ENCODE measurements at places on chromosomes 7 and 10.

GRCh38 chr7:111535142-111535870, 27.0 kb downstream of the IMMP2L start:
- no peak for DNase-seq

- DNase-seq: no peak
These were observed 105.6 kb upstream of the COL1A2 start for GRCh38 chr7:94289071-94289470.

DNA sequence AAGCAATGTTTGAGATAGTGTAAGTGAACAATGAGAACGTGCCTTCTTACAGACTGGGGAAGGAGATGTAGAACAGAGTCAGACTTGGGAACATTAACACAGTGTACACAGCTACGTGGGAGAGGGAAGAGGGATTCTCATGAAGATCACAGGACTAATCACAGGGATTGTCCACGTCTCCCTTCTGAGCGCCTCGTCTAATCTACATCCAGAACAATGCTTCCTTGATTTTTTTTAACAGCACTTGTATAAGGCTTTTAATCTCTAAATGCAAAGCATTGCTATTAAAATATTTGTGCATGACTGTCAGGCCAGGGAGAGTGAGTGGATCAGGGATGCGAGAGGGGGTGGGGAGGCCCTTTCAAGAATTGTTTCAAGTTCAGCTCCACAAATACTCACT, 62.7 kb downstream of the MET start:
- no peak for DNase-seq

DNA sequence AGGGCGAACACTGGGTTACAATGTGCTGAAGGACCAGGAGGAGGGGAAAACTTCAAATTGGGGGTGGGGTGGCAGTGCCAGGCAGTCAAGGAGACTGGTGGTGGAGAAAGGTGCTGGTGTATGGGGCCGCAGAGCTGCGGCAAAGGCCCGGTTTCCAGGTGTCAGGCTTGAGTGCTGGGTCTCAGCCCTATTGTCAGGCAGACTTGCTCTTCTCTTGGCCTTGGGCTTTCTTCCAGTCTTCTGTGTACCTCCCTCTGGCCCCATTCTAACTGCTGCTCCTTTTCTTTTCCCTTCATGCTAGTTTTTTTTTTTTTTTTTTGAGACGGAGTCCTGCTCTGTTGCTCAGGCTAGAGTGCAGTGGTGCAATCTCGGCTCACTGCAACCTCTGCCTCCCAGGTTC, 51.0 kb downstream of the POLR3A start:
- no peak for DNase-seq

DNA sequence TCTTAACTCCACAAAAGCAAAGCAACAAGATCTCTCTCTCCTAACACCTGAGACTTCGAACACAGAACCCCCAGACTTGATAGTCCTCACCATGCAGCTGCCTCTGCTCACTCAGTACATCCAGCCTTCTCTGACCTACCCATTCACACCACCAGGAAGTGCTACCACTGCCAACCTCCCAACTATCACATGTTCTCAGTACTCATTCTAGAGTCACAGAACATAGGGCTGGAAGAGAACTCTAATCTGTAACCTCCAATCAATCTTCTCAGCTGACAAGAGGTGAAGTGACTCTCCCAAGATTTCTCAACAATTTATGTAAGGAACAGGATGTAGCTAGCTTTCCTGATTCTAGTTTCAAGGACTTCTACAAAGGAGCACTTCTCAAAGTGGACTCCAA, 3.8 kb downstream of the NUDCD3 start:
- DNase-seq: no peak

- no peak for DNase-seq
These were observed 41.3 kb downstream of the PDLIM1 start for GRCh38 chr10:95249467-95249866.

DNA sequence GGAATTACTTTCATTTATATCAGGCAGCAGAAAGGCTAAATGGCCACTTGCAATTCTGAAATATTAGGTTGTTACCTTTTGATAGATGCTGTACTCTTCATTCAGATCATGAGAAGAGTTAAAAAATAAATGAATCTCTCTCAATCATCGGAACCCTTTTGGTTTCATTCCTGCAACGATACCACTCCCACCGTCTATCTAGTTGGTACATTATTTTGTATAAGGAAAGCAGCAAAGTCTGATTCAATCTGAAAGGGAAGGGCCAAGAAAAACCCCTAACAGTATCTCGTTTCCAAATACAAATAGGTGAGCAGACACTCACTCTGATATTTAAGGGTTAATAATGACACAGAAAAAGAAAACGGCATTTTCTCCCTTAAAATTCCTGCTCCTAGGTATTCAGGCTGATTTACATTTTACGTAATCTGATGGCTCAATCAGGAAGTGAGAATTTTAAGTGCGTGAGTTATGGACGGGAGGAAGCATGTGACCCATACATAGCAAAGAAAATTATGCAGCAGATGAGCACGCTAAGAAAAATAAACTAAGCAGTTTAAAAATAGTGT, 209.4 kb upstream of the KLF14 start:
- no peak for DNase-seq

GRCh38 chr7:30713392-30713791, 31.1 kb upstream of the CRHR2 start:
- no peak for DNase-seq

DNA sequence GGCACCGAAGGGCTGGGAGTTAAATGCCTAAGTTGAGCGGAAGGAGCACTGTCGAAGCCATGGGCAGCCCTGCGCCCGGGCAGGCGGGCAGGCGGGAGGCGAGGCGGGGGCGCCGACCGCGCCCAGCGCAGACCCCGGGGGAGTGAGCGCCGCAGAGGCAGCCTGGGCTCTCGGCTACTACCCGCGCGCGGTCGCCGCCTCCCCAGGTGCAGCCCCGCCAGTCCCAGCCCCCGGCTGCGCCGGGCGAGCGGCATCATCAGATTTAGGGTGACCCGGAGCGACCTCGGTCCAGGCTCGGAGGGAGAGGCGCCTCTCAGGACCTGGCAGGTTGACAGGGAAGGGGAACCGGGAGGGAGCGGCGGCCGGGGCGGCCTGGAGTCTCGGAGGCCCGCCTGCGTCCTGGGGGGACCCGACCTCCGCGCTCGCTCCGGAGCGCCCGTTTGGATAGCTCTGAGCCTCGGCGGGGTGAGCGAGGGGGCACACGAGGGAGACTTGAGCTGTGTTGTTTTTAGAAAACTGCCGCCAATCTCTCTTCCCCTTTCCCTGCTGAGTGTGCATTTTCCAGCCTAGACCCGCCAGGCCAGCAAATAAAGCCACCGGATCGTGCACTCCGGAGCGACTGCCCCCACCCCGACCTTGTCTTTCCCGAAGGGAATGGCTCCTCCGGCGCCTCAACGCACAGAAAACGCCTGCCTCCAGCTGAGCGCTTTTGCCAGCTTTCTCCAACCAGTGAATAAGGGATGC, 2.3 kb upstream of the NRP1 start:
- DNase-seq: no peak

- no peak for DNase-seq
These were observed 128.5 kb upstream of the PFKP start for GRCh38 chr10:2938869-2939268.

DNA sequence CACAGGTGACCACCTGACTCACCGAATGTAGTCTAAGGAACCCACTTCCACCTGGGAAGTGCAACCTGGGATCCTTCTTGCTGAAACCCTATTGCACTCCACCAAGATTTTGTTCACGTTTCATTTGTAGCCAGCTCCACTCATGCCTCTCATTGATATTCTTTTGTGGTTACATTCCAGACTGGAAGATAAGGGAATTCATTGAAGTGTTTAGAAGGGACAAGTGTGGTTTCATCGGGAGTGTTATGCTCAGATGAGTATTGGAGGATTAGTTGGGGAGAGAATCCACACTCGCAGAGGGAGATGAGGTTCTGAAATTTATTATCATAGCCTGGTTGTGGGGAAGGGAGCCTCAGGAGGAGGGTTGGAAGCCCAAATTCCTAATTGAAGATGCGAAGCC, 320.4 kb downstream of the KCNMA1 start:
- no peak for DNase-seq

- DNase-seq: no peak
These were observed 97.2 kb downstream of the KMT2C start for GRCh38 chr7:152338561-152338960.

- no peak for DNase-seq
These were observed 37.1 kb downstream of the ELMO1 start for GRCh38 chr7:37411444-37412034.

GRCh38 chr10:104128214-104128613, 6.2 kb downstream of the SFR1 start:
- no peak for DNase-seq

DNA sequence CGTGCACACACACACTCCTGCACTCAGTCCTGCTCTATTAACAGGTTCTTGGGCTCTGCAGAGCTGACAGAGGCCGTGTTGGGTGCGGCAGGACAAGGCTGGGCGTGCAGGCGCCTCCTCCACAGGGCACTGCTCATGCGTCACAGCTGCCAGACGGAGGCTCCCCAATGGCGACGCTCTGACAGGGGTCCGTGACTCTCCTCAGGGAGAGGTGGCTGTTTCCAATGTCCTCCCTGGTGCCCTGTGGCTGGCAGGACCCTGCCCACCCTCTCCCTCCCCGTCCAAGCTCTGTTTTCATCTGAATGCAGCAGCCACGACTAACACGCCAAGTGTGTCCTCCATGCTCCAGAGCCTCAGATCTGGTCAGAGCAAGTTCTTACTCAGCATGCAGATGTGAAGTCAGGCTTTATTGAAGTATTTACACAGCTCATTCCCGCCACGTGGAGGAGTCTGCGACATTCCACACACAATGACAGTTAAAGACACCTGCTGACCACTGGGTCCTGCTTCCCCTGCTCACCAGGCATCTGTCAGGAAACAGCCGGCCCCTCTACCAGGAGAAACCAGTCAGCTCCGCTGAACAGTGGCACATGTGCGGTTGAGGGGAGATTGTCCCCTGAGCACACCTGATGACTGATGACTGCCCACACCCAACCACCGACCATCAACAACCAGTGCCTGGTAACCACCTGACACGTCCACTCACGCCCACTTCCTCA, 116.7 kb downstream of the VIPR2 start:
- no peak for DNase-seq

GRCh38 chr7:74479066-74479781, 25.5 kb downstream of the GTF2IRD1 start:
- no peak for DNase-seq

- DNase-seq: no peak
These were observed 1111.6 kb upstream of the SORCS1 start for GRCh38 chr10:108275895-108276685.

DNA sequence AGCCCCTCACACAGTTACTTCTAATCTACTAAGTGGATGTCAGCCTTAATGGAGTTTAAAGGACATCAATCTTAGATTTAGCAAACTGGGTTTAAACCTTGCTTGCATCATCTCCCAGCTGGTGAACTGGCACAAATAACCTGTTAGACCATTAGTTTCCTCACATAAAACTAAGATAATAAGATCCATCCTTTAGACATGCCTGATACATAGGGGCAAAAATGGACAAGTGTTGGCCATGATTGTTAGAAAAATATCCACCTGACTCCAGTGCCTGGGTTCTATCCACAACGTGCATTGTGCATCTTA, 439.1 kb downstream of the TNS3 start:
- no peak for DNase-seq

DNA sequence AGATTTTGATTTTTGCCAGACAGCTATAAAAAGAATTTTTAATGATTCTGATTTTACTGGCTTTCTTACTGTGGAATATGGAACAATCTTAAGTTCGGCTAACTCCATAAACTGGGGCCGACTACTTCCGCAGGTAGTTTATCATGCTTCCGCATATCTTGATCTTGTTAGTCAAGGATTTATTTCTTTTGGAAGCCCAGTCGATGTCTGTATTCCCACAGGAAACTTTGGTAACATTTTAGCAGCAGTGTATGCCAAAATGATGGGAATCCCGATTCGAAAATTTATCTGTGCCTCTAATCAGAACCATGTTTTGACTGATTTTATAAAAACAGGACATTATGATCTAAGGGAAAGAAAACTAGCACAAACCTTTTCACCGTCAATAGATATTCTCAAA, 8.1 kb downstream of the THNSL1 start:
- DNase-seq: no peak

- DNase-seq: no peak
These were observed 54.4 kb downstream of the MCMBP start for GRCh38 chr10:119817991-119818888.

DNA sequence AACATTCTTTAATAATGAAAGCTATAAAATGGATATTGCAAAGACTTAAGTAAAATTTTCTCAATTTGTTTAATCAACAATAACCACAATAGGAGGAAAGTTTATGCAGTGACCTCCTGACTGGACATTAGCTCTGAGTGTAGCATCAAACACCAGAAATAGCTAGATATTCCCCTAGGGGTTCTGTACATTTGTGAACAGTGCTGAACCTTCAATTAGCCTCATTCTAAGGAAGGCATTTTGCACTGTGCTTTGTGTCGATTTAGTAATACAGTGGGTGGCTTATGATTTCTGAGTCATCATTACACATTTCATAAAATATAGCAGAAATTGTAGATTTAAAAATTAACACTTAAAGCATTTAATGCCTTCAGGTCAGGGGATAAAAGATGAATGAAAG, 367.3 kb upstream of the PCDH15 start:
- DNase-seq: no peak

DNA sequence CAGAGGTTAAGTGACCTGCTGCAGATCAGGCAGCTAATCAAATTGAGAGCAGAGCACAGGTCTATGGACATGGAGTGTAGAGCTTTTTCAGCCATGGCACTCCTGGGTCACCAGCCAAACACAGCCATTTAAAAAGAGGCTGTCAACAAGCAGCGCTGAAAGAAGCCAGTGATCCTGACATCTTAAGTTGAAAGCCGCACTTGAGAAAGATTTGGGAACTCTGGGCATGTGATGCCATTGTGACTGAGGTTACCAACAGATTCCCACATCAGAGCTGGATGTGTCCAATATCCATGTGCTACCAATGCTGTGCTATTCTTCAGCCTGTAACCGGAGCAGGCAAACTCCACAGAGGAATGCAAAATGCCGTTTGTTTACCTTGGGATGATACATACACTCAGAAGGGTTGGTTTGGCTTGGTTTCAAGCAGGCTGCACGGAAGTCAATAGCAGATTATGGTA, 56.2 kb upstream of the ABLIM1 start:
- no peak for DNase-seq

- DNase-seq: no peak
These were observed 481.4 kb downstream of the GALNT17 start for GRCh38 chr7:71613313-71613712.

DNA sequence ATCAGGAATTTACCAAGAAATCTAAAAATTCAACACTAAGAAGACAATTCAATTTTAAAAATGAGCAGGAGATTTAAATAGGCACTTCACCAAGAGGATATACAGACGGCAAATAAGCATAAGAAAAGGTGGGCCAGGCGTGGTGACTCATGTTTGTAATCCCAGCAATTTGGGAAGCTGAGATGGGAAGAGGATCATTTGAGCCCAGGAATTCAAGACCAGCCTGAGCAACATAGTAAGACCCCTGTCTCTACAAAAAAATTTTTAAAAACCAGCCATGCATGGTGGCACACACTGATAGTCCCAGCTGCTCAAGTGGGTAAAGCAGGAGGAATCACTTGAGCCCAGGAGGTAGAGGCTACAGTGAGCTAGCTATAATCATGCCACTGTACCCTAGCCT, 3.5 kb upstream of the AKR1D1 start:
- DNase-seq: no peak

All from GDM1 (cell line).